ENCODE measurements at places on chromosomes 13 and 19.

DNA sequence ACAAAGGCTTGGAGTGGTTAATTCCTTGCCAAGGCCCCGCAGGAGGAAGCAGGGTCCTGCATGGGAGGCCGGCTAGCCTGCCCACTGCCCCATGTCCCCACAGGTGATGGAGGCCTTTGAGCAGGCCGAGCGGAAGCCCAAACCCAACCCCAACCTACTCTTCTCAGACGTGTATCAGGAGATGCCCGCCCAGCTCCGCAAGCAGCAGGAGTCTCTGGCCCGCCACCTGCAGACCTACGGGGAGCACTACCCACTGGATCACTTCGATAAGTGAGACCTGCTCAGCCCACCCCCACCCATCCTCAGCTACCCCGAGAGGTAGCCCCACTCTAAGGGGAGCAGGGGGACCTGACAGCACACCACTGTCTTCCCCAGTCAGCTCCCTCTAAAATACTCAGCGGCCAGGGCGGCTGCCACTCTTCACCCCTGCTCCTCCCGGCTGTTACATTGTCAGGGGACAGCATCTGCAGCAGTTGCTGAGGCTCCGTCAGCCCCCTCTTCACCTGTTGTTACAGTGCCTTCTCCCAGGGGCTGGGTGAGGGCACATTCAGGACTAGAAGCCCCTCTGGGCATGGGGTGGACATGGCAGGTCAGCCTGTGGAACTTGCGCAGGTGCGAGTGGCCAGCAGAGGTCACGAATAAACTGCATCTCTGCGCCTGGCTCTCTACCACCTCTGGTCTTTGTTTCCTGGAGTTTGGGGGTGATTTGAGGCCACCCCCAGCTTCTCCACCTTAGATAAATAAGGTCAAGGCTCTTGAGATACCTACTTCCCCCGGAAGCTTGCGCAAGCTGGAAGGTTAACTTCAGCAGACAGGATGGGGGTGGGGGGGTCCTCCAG lies 2.6 kb downstream of the B3GNT8 start:
- no peak for DNase-seq

GRCh38 chr13:31328549-31329235 lies 128.9 kb downstream of the B3GLCT start:
- no peak for DNase-seq

GRCh38 chr19:37933937-37934358 lies 26.9 kb downstream of the SIPA1L3 start:
- DNase-seq: no peak

- no peak for DNase-seq
These were observed 142.3 kb upstream of the TSC22D1 start for GRCh38 chr13:44718467-44718866.

DNA sequence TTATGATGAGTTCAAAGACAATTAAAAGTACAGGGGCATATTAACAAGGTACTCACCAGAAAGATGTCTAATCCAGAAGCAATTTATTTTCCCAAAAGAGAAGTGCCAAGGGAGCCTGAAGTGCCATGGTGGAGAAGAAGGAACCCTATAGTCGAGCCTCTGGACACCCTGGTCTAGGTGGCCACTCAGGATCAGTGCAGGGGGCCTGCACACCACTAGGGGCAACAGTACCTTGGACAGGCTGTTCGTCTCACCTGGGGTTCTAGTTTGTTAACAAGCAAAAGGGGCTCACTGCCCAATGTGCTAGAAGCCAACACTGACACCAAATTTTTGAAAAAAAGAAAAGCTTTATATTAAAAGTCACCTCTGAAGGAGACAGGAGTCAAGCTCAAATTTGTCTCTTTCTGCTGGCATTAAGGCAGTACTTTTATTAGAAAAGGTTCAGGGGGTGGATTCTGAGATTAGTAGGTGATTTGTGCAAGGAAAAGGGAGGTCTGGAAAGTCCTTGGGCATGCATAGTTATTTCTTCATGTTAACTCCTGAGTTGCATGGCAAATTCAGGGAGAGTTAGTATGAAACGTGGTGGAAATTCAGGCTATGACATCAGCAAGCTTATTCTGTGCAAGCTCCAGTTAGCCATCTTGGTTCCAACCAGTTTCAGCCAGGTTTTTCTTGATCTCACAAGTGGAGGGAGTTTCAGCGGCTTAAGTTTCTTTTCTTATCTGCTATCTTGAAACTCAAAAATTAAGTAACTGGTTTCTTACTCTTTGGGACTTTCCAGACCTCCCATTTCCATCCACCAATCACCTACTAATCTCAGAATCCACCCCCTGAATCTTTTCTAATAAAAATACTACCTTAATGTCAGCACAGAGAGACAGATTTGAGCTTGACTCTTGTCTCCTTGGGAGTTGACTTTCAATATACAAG lies 884 bp upstream of the CBY2 start:
- DNase-seq: no peak
